ENCODE measurements at places on chromosomes 11 and 22. TPM values are rescaled to one million over a fixed set of nuclear protein-coding genes. Genes with fewer than 3 reads are reported as not detected.

APOA4 gene
- not detected for total RNA-seq

VSTM5 gene
- total RNA-seq = 0.81 TPM

DNA sequence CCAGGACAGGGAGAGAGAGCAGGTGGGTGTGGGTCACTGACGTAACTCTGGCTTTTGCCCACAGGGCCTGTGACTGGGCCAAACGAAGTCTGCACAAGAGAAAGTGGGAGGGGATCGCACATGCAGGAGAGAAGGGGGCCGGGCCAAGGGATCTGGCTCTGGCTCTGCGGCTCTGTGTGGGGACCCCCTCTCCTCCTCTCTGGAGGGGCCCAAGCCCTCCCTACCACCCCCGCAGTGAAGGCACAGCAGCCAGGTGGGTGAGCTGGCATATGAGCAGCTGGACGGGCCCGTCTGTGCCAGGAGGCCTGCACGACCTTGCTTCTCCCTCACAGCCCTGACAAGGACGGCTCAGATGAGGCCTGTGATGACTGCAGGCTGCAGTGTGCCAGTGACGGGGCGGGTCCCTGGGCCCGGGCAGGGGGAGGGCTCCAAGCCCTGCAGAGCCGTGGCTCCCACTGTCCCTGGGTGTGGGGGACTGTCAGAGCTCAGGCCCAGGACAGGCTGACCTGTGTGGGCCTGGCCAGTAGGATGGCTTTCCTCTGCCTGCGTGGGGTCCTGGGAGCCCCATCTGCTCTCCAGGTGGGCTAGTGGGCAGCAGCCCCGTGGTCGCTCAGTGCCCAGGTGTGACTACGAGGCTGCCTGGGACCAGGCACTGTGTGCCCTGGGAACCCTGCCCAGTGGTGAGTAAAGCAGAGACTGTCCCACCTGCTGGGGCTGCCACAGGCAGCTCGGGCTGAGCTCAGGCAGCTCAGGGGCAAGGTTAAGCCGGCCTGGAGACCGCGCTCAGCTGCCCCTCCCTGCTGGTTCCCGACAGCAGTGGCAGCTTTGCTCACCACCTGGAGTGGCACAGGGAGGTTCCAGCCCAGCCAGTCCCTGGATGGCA lies 22.2 kb downstream of the MRGPRG start:
- DNase-seq = no peak

GRCh38 chr22:36433318-36434231 lies 45.8 kb upstream of the MYH9 start:
- no peak for DNase-seq

GRCh38 chr11:66653123-66653522 lies 14.6 kb downstream of the RBM4 start:
- DNase-seq = peak; percentile 47

GRCh38 chr11:41921746-41922390 lies 462.4 kb upstream of the LRRC4C start:
- DNase-seq = no peak

GPR83 gene
- total RNA-seq = not detected

PDE2A gene
- total RNA-seq = 12.0 TPM

- DNase-seq = no peak
These were observed 81.5 kb downstream of the STK33 start for GRCh38 chr11:8512547-8512946.

DNA sequence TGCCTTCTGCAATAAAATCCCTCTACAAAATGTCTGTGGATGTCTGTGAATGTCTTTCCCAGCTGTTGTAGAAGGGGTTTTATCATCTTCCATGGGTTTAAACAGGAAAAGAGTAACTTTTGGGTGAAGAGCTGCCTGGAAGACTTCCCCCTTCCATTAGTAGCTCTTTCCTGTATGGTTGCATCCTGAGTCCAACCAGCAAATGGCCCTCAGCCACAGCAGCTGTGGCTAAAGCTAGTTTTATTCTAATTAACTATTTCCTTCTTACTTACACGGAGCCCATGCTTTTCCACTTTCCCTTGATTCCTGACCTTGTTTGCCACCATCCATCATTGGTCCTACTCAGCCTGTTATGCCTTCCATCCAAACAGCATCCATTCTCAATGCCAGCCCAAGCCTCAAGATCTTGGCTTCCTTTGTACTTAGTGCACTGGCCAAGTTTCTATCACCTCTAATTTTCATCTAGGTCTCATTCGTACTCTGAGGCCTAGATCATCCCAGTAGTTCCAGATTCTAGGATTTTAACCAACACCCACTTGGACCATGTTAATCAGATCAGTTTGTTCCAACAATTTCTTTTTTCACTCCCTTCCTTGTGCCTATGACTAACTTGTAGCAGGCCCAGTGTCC lies 41.5 kb upstream of the CADM1 start:
- DNase-seq = no peak

GRCh38 chr11:78868563-78868962 lies 293.9 kb upstream of the NARS2 start:
- no peak for DNase-seq

DNA sequence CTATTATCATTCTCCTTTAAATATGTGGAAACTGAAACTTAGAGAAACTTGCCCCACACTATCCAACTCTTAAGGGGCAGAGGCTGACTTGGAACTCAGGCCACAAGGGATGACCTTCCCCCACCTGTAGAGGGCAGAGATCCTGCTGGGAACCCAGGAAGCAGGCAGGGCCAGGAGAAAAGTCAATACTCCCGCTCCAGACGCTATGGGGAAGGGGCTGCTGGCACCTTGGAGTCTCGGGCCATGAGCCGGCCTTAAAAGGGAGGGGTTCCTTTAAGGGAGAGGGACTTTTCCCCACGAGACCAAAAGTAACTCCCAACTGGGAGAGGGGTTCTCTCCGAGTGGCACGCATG lies 620 bp upstream of the ANO5 start:
- DNase-seq = no peak

- DNase-seq = no peak
These were observed 2.5 kb downstream of the THYN1 start for GRCh38 chr11:134250675-134251074.

GRCh38 chr22:42414565-42415303 lies 17.5 kb downstream of the NFAM1 start:
- no peak for DNase-seq

- no peak for DNase-seq
These were observed 30.1 kb downstream of the ST14 start for GRCh38 chr11:130189492-130190210.

TEF gene
- 28.2 TPM for total RNA-seq

GRCh38 chr11:101913656-101914055 lies 1.2 kb upstream of the CEP126 start:
- peak; percentile 5 for DNase-seq

HBG1 gene
- total RNA-seq = not detected

DNA sequence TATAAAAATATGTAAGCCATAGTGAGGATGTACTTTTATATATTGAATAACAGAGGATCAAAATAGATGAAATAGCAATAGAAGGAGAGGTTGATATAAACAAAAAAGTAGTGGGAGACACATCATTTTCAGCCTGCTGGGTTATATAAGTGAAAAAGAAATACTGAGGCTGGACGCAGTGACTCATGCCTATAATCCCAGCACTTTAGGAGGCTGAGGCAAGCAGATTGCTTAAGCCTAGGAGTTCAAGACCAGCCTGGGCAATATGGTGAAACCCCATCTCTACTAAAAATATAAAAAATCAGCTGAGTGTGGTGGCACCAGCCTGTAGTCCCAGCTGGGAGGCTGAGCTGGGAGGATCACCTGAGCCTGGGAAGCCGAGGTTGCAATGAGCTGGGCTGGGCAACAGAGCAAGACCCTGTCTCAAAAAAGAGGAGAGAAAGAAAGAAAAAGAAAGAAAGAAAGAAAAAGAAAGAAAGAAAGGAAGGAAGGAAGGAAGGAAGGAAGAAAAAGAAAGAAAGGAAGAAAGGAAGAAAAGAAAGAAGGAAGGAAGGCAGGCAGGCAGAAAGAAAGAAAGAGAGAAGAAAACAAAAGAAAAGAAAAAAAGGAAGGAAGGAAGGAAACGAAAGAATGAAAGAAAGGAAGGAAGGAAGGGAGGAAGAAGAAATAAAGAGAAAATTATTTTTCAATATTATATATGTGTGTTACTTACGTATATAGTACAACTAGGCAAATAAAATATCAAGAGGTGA lies 7.0 kb upstream of the P2RY2 start:
- DNase-seq = no peak

DNA sequence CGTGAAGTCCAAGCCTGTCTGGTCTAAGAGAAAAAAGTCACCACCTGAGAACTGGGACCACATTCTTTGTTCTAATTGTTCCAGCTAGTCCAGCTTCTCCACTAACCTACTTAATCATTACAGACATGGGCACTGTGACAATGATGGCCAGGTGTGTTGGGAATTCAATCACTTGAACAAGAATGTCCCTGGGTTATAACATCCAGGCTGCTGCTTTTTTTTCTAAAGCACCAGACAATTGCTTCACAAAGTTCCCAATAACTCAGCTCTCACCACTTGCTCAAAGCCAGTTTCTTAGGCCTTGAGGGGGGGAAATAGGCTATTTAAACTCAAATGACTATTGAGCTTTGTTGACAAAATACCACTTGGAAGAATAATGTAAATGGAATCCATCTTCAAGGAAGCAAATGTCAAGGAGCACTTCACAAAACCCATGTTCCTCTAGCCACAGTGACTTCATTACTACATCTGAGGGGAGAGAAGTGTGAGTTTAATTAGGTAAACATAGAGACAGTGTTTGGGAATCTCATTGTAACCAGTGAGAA lies 80.3 kb downstream of the ME3 start:
- peak; percentile 98 for DNase-seq

DNA sequence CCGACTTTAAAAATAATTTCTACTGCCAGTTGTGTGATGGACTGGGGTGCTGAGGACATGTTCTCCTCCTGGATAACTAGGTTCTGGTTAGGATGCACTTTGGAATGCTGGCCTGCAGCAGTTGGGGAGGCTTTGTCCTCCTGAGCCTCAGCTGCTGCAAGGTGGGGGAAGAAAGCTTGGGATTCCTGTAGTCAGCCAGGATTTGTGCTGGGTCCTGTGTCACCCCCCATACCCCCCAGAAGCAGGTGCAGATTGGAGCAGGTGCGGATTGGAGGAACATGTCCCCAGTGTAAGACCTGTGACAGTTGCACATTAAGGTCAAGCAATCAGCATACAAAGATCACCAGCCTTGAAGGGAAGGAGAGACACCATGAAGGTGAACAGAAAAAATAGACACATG lies 51.1 kb downstream of the MED15 start:
- DNase-seq = no peak

DNA sequence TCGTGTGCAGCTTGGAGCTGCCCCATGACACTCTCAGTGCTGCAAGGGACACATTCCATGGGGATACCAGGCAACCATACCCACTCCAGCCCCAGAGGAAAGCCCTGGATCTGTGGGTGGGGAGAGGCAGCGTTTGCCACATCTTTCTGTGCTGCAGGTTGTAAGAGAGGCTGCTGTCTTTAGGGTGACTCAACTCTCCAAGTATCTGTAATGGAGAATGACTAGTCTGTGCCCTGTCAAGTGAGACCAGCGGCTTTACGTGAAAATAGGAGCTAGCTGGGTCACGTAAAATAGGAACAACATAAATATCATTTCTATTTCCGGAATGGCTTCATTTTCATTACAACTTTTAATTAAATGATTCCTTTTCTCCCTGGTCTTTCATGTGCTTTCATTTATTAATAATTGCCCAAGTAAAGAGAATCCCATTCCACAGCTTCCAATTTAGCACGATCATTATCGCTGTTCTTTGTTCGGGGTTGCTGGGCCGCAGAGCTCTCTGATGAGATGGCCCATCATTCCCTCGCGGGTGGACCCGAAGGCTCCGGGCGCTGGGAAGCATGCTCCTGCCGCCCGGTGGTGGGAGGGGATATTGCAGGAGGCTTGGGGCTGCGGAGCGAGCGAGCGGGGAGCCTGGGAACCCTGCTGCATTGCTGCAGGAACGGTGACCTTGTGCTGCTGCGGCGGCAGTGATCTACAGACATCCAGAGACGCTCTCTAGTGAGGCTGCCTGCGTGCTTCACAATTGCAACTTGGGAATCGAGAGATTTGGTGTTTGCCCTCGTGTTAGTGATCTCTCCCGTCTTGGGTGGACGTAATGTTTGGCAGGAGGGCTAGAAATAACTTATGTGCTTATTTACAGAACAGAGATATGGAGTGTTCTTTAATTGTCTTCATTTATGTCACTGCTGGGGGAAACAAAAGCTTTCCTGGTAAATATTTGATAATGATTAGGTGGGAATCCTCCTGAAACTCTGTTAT lies 10.6 kb downstream of the SLC6A5 start:
- peak; percentile 67 for DNase-seq

OR10D3 gene
- total RNA-seq = not detected

DNA sequence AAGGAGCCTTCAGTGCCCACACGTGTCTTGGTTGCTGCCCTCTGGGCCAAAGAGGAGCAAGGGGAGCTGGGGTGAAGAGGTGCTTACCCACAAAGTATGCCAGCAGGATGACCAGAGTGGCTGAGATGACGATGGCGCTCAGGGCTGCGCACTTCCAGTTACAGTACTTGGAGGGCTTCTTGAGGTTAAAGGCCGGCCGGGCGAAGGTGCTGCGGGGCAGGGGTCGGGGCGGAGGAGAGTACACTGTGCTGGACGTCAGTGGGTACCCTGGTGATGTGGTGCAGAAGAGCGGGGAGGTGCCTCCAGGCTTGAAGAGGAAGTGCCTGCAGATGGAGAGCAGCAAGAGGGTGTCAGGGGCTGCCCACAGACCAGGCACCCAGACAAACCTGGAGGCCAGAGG lies 315.0 kb upstream of the NARS2 start:
- DNase-seq = no peak

LYVE1 gene
- total RNA-seq = not detected

GRCh38 chr11:783581-784015 lies 6.3 kb downstream of the CEND1 start:
- DNase-seq = no peak

GRCh38 chr22:44775862-44776261 lies 23.5 kb downstream of the ARHGAP8 start:
- DNase-seq = no peak

DNA sequence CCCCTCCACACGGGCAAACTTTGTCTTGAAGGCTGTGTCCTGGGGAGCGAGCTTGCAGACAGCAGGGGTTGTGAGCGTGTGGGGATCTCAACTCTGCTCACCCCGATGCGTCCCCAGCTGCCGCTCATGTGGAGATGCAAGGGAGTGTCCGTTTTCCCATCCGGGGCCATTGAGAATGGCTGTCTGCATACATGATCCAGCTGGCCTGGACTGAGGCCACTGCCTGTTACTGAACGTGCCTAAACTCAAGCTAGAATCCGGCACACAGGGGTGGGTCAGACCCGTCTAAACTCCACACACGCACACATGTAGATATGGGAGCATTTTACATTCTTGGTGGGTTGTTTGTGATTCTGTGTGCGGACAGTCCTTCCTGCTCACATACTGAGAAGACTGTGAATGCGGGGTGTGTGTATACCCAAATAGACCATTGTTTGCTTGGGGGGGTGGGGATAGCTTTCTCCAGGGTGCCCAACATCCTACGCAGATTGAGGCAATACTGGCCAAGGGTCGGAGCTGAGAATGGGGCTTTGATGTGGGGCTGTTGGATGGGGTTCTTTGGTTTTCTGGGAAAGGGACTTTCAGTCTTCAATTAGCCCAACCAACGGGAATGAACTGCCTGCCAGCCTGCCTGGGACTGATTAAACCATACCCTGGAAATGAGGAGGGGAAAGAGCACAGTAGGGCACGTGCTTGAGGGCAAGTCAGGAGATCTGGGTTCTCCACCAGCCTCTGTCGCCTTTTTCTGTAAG lies 60.4 kb downstream of the ST3GAL4 start:
- DNase-seq = no peak
